ENCODE measurements at places on chromosomes 1 and 21.

DNA sequence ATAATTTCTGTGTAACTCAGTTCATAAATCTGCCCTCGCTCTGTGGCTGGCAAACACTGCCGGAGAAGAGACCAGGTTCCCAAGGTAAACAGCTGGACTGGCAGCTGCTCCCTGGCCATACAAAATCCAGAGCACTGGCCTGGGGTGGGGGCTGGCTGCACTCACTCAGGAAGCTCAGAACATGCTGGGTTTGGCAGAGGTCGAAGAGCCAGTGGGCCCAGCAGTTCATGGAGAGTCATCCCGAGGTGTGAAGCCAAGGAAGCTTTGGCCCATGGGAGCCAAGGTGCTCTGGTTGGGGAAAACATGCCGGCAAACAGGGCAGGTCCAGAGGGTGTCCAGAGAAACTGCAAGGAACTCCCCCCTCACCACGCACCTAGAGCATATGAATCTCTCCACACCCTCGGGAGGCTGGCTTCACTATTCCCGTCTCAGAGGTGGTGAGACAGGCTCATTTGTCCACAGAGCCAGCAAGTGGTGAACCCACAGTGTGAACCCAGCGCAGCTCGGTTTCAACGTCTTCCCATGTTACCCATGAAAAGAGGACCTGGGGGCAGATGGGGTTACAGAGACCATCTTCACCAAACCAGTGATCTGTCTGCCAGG, 102.4 kb downstream of the DMRTB1 start:
- no peak for DNase-seq

GRCh38 chr1:223708001-223708359, 4.4 kb upstream of the CAPN2 start:
- DNase-seq, result no peak

GRCh38 chr1:22024485-22025367, 23.3 kb downstream of the CELA3A start:
- no peak for DNase-seq

GRCh38 chr1:87331365-87332241, 2.9 kb downstream of the LMO4 start:
- DNase-seq, result no peak
